ENCODE measurements at places on chromosomes 12 and 14.
A peak's percentile ranks its signal among the peaks of the same experiment; 100 is the strongest.

DNA sequence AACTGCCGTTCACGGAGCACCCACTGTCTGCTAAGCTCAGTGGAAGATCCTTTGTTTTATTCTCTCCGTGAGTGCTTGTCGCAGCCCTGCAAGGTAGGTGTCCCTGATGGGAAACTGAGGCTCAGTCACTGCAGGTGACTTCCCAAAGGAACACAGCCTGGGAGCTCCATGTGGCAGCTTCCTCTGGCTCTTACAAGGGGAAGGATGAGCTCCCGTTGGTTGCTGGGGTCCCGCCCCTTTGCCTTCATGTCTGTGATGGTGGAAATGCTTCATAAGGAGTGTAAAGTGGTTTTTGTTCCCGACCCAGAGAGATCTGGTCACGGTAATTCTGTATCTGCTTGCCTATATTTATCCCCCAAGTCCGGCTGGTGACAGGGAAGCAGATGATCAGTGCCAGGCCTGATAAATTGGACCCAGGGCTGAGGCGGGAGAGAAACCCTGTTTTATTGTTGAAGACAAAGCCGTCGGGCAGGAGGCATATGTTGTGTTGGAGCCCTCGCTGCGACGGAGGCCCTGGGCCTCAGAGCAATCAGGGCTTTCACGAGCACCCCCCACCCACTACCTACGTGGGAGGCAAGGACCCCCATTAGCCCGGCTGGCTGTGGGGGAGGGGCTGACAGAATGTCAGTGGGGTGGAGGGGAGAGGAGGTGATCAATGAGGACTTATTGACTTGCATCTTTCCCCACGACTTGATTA, 91.9 kb downstream of the KIF26A start:
- no peak for DNase-seq

- DNase-seq: no peak
Measured at GRCh38 chr12:131321988-131322387, 368.3 kb downstream of the ADGRD1 start.

DNA sequence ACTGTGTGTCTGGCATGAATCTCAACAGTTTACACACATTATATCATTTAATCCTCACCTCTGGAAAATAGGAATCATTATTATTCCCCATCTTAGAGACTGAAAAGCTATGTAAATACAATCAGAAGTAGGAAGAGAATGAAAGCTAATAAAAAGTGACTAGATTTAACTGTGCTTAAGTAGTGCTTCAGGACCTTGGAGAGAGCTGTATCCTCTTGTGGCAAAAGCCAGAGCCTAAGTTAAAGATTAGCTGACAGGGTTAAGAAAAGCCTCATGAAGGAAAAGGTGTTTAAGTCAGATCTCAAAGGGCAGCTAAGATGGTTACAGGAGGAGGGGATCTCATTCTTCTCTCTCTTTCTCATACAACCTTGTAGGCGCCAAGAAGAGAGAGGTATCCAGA, 65.3 kb upstream of the TMEM233 start:
- peak; percentile 8 for DNase-seq

DNA sequence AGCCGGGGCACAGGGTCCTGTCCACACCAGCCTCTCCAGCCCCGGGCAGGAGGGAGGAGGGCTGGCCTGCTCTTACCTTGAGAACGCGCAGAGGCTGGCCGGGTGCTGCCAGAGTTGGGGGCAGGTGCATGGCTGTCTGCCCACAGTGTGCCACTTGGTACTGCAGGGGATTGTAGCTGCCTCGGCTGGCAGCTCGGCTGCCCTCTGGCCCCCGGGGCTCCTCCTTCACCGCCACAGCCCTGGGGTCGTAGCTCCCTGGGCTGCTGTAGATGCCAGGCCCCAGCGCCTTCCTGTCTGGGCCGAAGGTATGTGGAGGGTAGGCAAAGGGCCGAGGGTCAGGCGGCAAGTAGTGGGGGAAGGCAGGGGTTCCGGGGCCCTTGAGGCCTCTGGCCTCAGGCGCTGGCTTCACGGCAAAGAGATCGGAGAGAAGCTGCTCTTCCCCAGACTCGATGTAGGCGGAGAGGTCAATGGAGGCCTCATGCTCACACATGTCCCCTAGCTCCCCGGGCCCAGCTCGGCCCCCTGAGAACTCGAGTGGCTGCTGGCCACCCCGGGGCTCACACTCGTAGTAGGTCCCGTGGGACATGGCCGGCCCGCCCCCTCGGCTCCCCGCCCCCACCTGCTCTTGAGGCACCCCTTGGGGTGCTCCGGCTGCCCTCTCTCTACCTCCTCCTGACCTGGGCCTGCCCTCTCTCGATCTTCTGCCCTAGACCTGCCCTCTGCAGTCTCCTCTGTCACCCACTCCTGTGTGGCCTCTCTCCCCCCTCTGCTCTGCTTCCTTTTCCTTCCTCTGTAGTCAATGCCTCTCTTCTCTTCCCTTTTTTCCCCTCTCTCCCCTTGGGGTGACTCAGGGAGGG, at the start of gene CEBPE:
TSS of gene CEBPE (minus strand) at position 750 of the 857 bp plus-strand sequence. CDS start at position 586, 164 bp downstream.
- DNase-seq: no peak

- peak; percentile 45 for DNase-seq
Measured at GRCh38 chr14:32078858-32079216, 1.7 kb downstream of the ARHGAP5 start.

DNA sequence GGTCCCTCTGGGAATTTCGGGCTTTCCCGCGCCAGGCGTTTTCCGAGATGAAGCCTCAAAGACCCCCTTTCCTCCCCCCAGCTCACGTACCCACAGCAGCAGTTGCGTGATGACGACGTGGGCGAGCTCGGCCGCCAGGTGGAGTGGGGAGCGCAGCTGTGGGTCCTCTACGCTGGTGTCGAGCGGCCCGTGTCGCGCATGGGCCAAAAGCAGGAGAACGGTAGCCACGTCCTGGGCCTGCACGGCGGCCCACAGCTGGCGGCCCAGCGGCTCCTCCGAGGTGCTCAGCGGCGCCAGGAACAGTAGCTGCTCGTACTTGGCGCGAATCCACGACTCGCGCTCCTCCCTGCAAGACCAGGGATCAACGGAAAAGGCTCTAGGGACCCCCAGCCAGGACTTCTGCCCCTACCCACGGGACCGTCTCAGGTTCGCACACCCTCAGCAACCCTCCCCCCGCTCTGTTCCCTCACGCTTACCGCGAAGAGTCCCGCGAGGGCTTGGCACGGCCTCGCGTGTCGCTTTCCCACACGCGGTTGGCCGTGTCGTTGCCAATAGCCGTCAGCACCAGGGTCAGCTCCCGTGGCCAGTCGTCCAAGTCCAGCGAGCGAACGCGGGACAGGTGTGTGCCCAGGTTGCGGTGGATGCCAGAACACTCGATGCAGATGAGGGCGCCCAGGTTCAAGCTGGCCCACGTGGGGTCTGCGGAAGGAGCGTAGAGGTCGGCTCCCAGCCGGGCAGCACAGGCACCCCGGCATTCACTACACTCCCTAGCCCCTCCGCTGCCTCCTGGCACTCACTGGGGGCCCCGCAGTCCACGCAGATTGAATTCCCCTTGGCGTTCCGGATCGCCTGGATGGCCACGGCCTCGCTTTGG, 11.4 kb downstream of the AGAP2 start:
- DNase-seq: no peak

DNA sequence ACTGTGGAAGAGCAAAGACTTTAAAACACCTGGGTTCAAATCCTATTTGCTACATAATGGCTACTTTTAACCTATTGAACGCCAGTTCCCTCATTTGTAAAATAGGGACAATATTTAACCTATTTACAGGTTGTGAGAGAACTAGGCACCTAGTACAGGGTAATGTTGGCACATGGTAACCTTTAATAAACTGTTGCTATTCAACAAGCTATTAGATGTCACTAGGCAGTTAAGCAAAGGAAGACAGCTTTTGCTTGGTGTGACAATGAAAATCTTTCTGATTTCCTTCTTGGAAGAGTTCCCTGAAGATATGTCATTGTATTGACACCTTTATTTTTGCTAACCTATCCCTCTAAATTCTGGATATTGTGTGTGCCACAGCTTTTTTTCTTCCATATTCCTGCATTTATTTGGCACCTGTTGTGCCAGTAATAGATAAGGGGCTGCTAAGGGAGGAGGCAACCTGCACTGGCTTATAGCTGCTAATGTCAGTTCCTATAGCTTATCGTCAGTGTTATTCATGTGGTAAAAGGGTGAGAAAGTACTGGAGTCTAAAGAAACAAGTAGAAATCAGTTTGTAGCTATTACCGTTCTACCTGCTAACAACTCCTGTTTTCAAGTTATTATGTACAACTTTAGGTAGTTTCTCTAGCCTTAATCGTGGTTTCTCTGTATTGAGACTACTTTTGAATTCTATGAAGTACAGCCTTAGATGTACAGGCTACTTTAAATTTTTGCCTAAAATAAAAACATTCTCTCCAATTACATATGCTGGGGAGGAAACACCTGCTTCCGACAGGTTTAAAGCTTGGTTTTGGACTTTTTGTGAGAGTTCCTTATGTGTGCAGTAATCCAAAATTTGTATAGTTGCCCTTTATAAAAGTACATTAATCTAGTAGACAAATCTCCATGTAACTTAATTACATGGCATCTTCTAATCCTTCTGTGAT, 24.3 kb downstream of the HIF1A start:
- no peak for DNase-seq

DNA sequence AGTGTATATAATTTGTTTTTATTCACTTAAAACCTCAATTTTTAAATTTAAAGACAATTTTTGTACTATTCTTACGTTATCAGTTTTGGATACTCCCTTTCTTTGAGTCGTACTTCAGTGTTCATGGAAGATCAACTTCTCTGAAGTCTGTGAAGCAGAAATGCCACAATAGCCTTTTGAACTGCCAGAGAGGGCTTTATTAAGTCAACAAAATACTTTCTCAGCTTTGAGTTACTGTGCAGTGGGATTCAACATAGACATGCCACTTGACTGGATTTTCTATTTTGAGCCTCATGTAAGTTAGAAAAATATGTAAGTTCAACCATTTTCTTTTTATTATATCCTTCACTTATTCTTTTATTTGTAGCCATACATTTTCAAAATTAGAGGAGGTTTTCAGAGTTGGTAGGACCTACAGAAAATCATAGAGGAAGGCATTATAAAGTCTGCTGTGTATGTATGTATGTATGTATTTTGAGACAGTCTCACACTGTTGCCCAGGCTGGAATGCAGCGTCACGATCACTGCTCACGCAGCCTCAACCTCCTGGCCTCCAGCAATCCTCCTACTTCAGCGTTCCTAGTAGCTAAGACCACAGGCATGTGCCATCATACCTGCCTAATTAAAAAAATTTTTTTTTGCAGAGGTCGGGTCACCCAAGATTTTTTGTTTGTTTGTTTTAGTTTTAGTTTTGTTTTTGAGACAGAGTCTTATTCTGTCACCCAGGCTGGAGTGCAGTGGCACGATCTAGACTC, 31.3 kb upstream of the BCAT1 start:
- peak; percentile 72 for DNase-seq

GRCh38 chr14:52043690-52044089, 25.2 kb downstream of the NID2 start:
- no peak for DNase-seq

- DNase-seq: no peak
Measured at GRCh38 chr14:43647302-43647701, 859.8 kb downstream of the FSCB start.

GRCh38 chr14:81710232-81710845, 176.7 kb upstream of the SEL1L start:
- peak; percentile 41 for DNase-seq

GRCh38 chr14:98623788-98624415, 648.1 kb downstream of the BCL11B start:
- DNase-seq: peak; percentile 57

DNA sequence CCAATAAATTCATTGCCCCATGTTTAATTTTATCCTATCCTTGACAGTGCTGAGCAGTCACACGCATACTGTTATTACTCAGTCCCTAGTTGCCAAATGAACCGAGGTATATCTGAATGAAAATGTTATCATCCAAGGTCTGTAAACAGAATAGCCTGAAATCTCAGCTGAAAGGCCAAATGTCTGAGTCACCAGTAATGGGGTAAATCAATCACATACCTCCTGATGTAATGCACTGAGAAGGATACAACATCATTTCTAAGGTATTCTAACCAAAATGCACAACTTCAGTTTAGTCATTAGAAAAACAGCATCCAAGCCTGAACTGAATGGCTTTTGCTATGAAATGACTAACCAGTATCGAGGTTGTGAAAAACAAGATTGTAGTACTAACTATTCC, 228.6 kb downstream of the DPF3 start:
- peak; percentile 100 for DNase-seq

- DNase-seq: peak; percentile 84
Measured at GRCh38 chr12:52798003-52798670, 2.2 kb upstream of the KRT3 start.

- peak; percentile 19 for DNase-seq
Measured at GRCh38 chr14:70919774-70920173, 12.5 kb downstream of the PCNX1 start.

- no peak for DNase-seq
Measured at GRCh38 chr14:59638885-59639284, 62.3 kb upstream of the CCDC175 start.

GRCh38 chr14:40365305-40365704, 933.1 kb upstream of the FBXO33 start:
- no peak for DNase-seq

DNA sequence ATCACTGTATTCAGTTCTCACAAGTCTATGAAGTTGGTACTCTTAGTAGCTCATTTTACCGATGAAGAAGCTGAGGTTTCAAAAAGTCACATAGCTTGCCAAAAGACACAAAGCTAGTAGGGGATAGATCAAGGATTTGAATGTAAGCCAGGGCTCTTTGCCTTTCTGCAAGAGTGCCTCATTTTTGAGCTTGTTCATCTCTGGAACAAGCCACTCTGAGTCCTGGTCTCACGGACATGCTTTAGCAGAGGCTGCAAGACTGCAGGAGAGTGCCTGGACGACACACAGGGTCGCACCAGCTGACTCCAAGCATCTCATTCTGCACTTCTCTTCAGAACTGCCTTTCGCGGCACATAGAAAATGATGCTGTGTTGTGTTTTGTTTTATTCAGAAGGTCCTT, 3.7 kb downstream of the NUAK1 start:
- no peak for DNase-seq

GRCh38 chr12:111311011-111311410, 57.9 kb downstream of the PHETA1 start:
- no peak for DNase-seq

DNA sequence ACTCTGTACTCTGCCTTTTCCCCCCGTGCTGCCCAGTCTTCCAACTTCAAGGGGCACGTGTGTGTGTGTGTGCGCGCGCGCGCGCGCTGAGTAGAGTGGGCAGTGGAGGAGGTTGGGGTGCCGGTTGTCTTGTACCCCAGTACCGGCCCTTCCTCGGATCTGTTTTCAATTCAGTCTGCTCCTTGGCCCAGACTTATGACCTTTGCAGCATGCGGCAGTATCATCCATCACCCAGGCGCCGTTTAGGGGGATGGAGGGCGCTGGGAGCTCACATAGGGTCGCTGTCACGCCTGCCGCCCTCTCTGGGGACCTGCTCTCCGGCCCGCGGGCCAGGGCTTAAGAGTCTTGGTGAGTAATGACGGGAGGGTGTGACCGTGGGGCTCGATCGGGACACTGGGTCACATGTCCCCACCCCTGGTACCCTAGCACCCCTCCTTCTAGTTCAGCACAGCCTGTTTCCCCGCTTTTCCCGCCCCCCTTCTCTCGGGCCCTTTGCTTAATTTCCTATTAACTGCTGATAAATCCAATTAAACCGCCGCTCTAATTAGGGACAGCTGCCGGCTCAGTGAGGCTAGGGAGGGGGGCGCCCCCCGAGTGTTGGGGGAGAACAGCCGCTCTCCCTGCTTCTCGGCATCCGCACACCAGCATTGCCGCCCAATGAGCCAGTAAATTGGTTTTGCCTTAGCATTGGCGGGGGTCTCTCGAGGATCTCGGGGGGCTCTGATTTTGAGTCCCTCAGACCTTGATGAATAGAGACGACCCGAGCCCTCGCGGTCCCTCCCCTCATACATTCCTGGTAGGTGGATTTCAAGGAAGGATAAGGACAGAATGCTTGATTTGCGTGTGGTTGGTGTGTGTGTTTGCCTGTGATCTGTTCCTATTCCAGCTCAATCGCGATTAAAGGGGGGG, 9.3 kb downstream of the STAC3 start:
- DNase-seq: no peak

GRCh38 chr12:70920251-70920851, at the start of gene PTPRR:
TSS of gene PTPRR (minus strand) at chr12:70920738. CDS start at chr12:70920390, 348 bp downstream.
- DNase-seq: no peak
